ENCODE measurements at places on chromosomes 2 and 18.

- no peak for DNase-seq
Measured at GRCh38 chr2:82498777-82499443, 1960.2 kb downstream of the SUCLG1 start.

DNA sequence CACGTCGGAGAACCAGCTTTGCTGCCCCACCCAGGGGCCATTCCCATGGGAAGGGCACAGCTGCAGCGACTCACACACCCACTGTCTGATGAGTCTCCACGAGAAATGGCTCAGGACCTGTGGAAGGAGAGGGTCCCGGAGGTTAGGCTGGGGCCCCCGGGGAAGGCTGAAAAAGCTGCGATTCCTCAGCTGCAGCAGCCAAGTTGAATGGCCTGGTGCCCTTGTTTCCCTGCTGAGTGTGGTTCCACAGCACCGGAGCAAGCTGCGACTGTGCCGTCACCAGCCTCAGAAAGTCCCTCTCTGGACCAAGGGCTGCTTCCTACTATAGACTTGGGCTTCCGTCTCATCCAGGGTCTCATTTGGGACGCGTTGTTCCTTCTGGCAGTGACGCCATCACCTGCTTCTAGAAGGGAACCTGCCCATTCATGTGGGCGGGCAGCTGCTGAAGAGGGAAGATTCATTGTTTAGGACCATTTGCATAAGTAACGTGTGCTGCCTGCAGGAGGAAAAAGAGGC is 180.2 kb downstream of the INHBB start:
- DNase-seq, result no peak

DNA sequence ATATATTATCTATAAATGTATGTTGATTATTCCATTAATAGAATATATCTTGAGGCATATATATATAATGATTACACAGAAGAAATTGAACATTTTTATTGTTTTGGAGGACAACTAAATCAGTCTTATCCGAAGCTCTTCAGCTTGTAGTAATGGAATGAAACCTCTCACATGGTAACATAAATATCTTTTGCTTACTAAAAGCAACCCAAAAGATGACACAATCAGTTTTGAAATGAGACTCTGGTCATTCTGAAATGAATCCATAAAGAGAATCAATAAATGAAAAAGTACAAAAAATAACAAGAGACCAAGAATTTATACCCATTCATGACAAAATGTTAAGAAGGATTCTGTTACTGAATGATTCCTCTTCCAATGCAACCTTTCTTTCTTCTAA is 110.2 kb downstream of the FIGN start:
- no peak for DNase-seq

DNA sequence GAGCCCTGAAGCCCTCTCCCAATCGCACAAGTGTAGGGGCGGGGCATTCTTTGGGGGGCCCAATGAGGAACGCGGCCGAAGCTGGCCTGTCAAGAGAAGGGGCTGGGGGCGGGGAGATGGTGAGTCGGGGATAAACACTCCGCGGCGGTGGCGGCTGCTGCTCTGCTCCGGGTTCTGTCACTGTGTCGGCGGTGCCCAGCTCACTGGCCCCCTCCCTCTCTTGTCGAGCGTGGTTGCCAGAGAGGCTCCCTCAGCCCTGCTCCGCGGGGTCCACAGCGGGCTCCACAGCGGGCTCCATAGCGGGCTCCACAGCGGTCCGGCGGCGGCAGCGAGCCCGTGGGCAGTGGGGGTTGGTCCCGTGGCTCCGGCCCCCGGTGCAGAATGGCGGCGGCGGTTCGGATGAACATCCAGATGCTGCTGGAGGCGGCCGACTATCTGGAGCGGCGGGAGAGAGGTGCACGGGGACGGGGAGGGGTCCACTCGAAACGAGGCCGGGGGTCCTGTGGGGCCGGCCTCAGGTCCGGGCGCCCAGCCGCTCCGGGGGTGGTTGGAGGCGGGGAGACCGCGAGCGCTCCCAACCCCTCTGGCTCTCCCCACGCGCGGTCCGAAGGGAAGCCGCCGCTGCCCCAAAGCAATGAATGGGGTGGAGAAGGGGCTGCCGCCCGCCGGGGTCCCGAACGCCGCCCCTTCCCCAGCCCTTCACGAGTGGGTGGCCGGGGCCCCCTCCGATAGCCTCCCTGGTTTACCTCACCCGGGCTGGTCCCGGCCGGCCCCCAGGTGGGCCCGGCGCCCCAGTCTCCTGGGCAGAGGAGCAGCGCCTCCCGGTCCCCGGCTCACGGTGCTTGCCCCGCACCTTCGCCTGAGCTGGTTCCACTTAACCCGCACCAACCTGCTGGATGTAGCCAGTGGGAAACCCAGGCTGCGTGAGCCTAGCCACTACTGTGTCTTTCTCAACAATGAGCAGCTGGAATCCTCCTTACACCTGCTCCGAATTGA is at the start of gene MXD1:
MXD1 (plus strand) TSS at position 160 of the 996 bp plus-strand sequence; CDS start at position 382, 222 bp downstream.
- no peak for DNase-seq

DNA sequence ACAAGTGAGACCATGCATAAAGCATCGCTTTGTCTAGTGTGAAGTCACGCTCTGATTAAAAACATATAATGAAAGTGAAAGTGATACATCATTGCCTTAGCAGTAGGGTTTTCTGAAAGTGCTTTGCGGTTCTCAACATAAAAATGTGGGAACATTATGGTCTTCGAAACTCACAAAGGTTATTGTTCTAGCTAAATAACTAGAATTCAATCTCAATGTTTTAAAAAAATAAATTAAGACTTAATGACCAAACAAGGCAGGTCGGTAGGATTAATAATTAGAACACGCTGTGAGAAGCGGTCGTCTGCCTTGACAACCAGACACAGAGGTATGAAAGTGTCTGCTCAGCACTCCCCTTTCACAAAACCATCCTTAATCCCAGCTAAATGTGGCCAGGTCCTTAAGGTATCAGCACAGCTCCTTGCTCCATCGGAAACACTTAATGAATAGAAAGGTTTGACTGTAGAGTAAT is 42.2 kb downstream of the KLHL14 start:
- peak; percentile 47 for DNase-seq

- DNase-seq, result no peak
Measured at GRCh38 chr18:13412017-13412416, 193.5 kb downstream of the LDLRAD4 start.

- peak; percentile 0 for DNase-seq
Measured at GRCh38 chr2:55511508-55512124, 7.9 kb upstream of the CFAP36 start.

DNA sequence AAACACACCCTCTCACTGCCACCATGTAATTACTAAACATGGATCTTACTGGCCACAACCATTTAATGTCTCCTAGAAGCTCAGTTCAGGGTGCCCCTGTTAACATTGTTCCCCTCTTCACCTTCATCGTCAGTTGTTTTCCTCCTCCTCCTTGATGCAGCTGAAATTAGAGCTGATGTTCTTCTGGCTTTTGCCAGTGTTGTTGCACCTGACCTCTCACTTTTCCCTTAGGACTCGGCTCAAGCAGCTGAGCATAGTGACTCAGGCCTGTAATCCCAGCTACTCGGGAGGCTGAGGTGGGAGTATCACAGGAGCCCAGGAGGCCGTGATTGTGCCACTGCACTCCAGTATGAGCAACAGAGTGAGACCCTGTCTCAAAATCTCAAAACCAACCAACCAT is 70.8 kb downstream of the ACSL3 start:
- no peak for DNase-seq

Data from NCI-H774 (cell line).